ENCODE measurements at places on chromosomes 12 and 14.

GRCh38 chr12:69368171-69368570 lies 8.6 kb downstream of the YEATS4 start:
- no peak for DNase-seq

GRCh38 chr12:113899561-113900471 lies 66.3 kb downstream of the RBM19 start:
- DNase-seq: no peak

GRCh38 chr12:55705782-55706402 lies 1.8 kb downstream of the ITGA7 start:
- no peak for DNase-seq

DNA sequence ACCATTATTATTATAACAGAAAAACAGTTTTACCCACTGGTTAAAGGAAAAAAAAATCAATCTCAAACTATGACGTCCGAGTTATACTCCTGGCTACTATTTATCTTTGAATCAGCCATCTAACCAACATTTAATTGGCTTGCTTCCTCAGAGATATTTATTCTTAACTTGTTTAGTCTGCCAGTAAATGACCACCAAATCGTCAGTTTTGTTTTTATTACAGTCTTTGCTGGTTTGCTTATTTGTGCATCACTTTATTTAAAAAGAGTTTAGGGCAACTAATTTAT lies 71.2 kb downstream of the RASSF8 start:
- no peak for DNase-seq

GRCh38 chr12:30885321-30885720 lies 41.2 kb upstream of the TSPAN11 start:
- no peak for DNase-seq

- no peak for DNase-seq
Measured at GRCh38 chr14:75340921-75341320, 62.3 kb downstream of the FOS start.

DNA sequence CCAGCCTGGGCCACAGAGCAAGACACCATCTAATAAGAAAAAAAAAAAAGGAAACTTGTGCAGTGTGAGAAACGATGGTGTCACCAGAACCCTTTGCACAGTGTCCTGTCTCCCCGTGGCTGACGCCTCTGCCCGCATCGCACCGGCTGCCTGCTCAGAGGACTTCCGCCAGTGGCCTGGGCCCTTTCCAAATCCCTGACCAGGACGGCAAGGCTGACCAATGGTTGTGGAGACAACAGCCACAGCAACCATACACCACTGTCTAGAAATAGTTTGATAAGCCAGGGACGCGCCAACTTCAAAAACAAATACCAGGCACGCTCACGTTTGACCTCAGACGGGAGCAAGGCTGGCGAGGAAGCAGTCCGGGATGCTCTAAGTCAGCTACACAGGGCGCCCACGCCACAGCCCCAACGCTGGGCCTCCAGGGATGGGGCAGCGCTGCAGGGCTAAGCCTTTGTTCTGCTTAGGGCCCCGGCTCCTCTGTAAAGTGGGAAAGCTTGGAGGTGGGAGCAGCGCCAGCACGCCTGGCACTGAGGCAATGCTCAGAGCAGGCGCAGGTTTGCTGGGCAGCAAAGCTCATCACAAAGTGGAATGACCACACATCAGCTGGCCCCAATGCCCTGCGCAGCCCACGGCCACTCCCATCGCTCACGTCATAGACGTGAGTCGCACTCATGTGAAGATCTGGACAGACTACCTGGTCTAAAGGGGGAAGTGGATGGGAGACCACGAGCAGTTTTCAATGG lies 12.5 kb downstream of the PGAM5 start:
- DNase-seq: no peak

DNA sequence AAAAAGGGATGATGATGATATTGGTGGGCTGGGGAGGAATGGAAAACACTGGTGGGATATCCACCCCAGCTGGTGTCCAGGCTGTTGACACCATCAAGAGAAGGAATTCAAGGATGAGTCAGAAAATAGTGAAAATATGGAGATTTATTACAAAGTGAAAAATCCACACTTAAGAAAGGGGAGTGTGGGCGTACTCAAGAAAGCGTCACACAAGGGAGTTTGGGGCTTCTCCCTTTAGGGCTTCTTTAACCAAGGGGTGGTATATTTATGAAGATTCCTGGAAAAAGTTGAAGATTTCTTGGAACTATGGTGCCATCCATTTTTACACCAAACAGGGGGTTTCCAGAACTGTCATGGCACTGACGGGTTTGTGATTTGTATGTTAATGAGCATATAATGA lies 63.1 kb upstream of the ARID2 start:
- no peak for DNase-seq

DNA sequence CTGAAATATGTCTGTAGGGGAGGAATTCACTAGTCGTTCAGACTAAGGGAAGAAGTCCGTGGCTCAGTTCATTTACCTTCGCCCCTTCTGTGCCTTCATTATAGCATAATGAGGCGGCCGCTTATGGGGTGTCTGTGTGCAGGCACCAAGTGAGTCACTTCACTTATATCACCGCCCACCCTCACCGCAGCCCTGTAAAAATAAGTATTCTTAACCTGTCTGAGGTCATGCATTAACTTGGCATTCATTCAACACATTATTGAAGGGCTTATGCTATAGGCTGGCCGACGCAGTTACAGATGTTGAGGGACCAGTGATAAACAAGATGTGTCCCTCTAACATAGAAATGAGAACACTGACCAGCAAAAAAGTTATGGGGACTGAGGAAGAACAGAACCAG lies 47.7 kb upstream of the PTCSC3 start:
- no peak for DNase-seq

DNA sequence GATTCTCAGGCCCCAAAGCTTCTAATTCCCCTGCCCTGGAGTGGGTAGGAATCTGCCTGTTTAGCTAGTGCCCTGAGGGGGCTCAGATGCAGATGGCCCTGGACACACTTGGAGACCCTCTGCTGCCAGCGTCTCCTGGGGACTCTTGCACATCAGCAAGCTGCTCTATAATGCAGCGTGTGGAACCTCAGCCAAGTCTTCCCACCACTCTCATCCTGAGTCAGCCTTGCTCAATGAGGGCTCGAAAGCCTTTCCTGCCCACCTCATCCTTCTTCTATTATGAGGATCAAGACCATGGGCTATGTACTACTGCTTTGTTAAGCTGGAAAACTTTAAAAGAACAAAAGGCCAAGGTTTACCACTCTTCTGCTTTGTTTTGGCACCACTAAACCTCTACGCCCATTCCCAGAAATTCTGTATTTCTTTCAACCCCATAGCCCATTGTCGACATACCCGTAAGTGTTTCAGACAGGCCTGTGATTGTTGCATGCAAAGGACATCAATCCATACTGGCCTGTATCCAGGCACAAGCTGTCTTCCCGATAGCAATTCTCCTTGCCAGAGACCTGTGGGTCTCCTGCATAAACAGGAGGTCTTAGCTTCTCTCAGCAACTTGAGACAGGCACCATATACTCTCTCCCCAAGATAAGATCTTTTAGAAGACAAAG lies 246.9 kb downstream of the DPF3 start:
- DNase-seq: no peak

GRCh38 chr14:77151918-77152588 lies 10.5 kb upstream of the ZDHHC22 start:
- no peak for DNase-seq

- DNase-seq: no peak
Measured at GRCh38 chr14:101040538-101041442, 137.3 kb upstream of the RTL1 start.

All from T-helper 17 cell (primary cell).